ENCODE measurements at places on chromosomes 7 and 10.

- no peak for DNase-seq
These were observed 152.3 kb upstream of the STEAP4 start for GRCh38 chr7:88458946-88459345.

- no peak for DNase-seq
These were observed 21.4 kb upstream of the TFEC start for GRCh38 chr7:116052006-116052405.

DNA sequence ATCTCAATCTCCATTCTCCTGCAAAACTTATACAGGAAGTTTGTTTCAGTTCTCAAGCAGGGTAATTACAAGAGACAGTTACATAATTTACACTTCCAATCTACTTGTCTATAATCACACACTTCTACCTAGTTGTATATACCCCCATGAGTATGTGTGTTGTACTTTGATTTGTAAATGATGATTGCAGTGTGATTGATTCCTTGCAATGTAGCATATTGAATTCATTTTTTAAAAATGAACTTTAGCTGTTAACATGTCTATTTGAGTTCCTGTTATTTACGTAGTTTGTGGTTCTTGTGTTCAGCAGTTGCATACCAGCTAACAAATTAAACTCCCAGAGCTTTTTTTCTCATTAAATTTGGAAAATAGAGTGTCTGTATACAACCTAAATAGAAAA is 102.5 kb upstream of the SAMD8 start:
- no peak for DNase-seq

- DNase-seq, result no peak
These were observed 158.1 kb upstream of the CHST15 start for GRCh38 chr10:124251317-124252065.

- DNase-seq, result peak; percentile 79
These were observed 28.2 kb downstream of the SKIDA1 start for GRCh38 chr10:21497177-21497807.

GRCh38 chr10:62554632-62555199 is 180.5 kb downstream of the ZNF365 start:
- no peak for DNase-seq
